ENCODE measurements at places on chromosomes 1 and 21.

DNA sequence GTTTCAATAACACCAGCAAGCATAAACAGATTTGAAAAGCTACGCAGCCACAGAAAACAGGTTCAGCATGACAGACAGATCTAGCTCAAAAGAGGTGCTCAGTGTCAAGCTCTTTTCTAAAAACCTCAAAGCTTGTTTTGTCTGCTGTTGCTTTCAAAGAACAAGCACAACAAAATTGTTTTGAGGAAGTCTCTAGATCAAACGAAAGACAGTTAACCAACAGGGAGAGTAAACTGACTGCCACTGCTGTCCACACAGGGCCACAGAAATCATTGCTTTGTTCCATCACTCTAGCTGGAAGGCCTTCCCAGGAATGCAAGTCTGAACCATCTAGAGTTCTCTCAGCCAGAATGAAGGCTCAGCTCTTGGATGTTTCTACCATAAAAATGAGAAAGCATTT lies 12.8 kb downstream of the APP start:
- no peak for DNase-seq

GRCh38 chr1:179384027-179384426 lies 18.3 kb downstream of the AXDND1 start:
- DNase-seq = no peak

GRCh38 chr1:169345511-169345910 lies 22.1 kb downstream of the NME7 start:
- DNase-seq = no peak

DNA sequence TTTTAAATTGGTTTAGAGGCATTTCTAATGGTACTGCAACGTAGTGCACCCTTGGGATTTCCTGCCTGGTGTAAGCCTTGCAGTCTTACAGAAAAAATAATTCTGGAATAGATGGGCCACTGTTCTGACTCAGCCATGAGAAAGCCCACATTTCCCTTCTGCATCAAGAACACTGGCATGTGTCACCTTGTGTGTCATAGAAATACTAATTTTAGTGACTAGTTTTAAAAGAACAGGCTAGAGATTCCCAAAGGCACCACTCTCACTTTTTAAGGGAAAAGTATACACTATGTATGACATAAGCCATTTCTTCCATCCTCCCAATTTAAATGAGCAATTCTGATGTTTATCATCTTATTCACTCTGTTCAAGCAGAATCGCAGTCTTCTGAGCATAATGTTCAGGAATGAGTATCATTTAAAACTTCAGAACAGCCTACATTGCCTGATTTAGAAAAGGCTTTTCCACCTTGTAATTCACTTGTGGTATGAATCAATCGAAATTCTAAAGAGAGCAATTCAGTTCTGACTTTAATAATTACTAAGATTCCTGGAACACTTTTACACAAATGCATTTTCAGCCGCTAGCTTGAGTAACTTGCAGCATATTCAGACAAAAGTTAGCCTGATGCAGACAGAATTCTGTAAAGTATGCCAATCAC lies 18.8 kb downstream of the RGS13 start:
- no peak for DNase-seq

DNA sequence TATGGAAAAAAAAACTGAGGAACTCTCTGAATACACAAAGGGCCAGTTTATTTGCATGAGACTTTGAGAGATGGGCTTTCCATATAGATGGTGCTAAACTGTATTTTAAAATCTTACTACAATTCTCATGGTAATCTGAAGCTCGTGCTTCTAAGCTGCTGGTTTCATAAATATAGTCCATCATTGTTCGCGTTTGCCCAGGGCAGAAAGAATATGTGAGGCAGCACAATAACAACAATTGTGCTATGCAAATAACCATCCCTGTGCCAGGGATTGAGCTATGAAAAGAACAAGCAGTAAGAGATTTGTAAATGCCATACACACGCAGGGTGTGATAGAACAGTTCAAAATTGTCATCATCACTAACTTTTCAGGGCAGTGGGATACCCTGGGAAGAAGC lies 4.9 kb upstream of the EPS15 start:
- no peak for DNase-seq

DNA sequence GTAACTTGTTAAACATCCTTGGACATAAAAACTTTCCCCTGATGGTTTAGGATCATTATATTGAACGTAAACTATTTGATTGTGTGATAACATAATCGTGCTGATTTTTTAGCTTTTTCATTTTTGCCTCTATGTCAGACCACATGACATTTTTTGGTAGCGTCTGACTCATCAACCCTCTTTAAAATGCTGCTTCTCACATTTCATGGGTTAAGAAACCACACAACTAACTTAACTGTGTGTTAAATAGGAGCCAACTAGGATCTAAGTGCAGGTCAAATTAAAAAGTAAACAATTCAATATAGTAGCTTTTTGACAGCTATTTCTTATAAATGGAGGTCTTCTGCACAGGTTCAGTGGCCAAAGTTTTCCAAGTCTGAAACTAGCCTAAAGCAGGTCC lies 9.8 kb downstream of the BTG3 start:
- DNase-seq = no peak

DNA sequence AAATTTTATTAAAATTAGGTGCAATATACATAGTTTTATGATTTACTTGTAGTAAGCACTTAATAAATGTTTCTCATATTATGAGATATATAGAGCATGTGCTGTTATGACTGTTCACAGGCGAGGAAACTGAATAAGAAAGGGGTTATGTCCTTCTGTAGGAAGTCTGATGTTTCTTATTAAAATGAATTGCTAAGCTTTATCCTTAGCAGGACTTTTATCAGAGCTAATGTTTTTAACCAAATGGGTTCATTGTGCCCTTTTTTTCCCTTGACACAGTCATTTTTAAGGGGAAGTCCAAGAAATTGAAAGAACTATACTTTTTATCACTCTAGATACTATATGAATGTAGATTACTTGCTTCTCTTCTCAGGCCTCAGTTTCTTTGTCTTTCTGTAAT lies 285.2 kb downstream of the PTPRC start:
- DNase-seq = no peak

- no peak for DNase-seq
Measured at GRCh38 chr1:168509875-168510791, 33.7 kb downstream of the XCL2 start.

- DNase-seq = no peak
Measured at GRCh38 chr1:160009081-160009480, 22.7 kb downstream of the PIGM start.

- no peak for DNase-seq
Measured at GRCh38 chr1:183783342-183783741, 21.6 kb upstream of the RGL1 start.

GRCh38 chr1:6470132-6471085 lies 4.4 kb upstream of the TNFRSF25 start:
- DNase-seq = no peak

DNA sequence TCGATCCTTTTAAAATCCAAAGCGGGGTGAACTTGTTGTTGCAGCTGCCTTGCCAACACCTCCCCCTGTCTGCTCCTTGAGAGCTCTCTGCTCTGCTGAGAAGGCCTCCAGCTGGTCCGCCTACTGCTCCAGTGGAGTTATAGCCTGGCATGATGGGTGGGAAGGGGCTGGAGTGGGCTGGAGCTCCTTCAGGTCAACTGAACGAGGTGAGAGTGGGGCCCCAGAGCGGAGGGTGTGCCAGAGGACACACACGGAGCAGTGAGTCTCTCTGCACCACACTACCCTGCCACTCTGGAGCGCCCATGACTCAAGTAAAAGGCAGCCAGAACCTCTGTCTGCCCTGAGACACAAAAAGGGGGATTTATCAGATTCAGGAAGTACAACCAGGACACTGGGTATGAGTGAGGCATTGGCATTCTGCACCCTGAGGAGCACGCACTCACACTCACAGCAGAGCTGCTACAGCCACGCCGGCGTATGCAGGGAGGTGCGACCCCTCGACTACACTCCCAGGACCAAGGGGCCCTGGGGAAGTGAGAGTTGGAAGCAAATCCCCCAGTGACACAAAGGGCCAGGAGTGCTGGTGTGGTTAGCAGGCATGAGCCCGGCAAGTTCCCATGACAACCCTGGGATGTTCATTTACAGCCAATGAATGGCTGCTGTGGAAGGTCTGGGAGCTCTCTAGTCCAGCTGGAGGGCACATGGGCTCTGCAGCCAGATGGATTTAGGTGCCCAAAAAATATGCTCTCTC lies 28.0 kb upstream of the EVA1B start:
- no peak for DNase-seq

DNA sequence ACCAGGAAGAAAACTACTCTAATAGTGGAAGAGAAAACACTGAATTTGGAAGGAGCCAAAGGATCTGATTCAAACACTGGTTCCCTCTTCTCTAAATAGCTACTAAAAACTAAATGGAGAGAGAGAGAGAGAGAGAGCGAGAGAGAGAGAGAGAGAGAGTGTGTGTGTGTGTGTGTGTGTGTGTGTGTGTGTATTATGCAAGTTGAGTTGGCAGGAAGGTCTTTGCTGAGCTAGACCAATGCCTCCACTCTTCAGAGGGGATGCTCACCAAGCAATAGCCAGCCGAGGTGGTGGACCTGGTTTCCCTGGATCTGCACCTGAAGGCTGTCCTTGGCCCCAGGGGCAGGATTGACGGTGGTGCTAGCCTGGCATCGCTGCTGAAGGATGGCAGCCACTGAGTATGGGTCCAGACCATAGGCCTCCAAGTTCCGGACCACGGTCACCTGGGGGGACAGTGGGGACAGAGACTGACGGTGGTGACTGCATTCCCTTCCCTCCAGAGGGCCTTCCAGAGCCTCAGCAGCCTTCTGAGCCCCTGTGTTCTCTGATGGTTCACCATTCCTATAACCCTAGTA lies 18.8 kb downstream of the EIF2D start:
- no peak for DNase-seq

DNA sequence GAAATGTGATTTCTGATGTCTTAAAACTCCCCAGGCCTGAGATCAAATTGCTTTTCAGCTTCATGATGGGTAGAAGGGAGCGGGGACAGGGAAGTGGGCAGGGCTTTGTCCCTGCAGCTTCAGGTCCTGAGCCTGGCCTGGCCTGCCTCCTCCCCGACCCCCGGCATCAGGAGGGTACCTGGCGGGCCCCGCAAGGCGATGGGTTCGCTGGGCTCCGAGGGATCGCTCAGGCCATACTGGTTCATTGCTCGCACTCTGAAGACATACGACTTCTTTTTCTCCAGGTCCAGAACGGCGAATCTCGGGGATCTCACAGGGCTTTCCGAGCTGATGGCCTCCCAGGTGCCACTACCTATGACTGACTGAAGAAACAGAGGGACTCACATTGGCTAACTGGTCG lies 25.5 kb downstream of the MYOM3 start:
- no peak for DNase-seq

- DNase-seq = no peak
Measured at GRCh38 chr1:226353698-226354525, 44.9 kb upstream of the LIN9 start.

DNA sequence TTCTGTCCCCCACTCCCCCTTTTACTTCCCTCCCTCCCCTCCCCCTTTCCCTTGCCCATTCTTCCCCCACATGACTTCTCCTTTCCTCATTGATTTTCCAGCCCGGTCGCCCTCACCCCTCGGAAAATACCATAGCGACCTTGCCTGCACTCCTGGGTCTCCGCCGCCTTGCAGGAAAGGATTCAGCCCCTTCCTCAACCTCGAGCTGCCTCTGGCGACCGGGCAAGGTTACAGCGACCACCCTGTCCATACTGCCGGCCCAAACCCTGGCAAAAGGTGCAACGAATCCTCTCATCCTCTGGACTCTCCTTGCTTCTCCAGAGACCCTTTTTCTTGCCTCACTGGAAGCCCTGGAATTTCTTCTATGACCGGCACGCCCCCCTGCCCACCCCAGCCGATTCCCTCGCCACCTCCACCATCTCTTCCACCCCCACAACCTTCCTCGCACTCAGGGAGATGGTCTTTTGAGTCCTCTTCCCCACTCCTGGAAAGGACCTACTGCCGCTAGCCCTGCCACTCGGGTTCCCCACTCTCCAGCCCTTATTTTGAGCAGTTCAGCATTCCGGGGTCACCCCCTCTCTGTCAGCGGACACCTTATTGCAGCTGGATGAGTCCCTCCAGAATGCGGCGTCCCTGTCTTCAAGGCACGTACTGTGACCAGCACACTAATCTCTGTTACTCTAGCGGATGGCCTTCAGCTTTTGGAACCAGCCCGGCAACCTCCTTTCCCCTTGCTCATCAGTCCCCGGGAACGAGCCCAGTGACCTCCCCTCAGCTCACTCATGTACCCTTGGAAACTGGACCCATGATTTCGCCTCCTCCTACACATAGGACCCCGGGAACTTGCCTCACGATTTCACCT lies 846 bp downstream of the NSUN4 start:
- no peak for DNase-seq

DNA sequence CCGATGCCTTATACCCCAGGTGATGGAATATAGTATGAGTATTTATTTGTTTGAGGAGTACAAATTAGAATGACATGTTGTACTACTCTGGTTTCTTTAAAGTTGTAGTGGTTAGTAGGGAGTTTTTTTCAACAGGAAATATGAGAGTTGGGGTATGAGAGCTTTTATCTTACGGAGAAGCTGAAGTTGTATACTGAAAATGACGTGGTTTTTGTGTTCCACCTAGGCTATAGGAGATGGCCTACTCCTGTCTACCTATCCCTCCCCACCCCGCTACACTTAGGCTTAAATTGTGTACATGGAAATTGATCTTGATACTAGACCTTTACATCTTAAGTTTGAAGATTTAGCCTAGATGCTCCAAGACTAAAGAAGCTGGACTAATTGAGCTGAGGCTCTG lies 6.8 kb upstream of the HAX1 start:
- no peak for DNase-seq

DNA sequence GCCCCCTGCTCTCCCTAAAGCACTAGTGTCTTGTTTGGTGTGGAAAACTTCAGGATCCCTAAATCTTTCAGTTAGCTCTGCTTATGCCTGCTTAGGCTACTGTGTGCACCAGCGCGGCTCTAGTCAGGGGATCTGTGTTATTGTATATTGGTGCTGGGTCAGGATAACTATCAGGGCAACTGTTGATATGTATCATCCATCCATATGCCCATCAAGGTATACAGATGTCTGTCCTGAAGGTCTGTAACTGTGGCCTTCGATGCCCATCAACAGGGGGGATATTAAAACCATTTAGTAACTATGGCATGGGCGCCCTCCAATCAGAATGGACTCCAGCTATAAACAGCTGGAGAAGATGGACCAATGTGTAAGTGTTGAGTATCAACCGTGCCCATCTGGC lies 12.4 kb downstream of the NT5C1A start:
- no peak for DNase-seq

DNA sequence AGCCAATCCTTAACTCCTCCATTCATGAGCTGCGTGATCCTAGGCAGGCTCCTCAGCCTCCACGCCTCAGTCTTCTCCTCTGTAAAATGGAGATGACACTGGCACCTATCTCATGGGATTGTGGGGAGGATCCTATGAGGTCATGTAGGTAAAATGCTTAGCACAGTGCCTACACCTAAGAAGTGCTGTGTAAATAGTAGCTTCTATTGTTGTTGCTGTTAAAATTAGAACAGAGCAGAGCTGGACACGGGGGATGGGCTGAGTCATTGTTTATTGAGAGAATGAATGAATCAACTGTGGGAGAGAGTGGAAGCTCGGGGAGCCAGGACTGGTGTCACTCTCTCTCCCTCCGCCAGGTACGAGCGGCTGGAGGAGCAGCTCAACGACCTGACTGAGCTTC lies 43.0 kb downstream of the TMCC2 start:
- no peak for DNase-seq
